ENCODE measurements at places on chromosomes 13 and 19.

GRCh38 chr13:77448689-77449088, 86.8 kb upstream of the SCEL start:
- DNase-seq = no peak

GRCh38 chr19:41193430-41194156, 574 bp downstream of the CYP2S1 start:
- DNase-seq = no peak

GRCh38 chr19:30376272-30376671, 4.1 kb downstream of the ZNF536 start:
- DNase-seq = no peak

DNA sequence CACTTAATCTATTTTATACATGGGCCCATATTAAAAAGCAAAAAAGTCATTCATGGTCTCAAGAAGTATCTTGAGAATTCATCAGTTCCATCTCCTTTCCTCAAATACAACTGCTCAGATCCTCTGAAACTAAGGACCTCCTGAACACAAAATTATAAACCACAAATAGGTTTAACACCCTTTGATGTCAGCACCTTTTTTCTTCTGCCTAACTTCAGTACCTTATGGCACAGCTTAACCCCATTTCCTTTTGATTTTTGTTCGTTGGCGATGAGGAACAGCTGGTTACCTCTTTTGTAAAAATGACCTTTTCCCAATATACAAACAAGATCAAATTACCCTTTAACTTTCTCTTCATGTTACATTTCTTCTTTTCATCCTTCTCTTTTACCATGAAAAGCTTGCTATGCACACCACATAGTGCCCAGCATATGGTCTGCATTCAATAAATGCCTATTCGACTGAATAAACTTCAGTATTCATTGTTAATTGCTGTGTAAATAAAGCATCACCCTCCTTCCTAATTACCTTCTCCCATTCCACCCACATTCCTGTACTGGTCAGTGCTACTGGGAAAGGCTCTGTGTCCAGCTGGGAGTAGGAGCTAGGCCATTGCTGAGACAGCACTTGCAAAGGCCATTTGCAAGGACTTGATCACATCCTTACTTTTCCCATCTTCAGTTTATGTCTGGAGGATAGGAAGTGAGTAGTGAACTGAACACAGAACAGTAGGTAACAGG, 317.9 kb downstream of the SHISA2 start:
- DNase-seq = no peak

DNA sequence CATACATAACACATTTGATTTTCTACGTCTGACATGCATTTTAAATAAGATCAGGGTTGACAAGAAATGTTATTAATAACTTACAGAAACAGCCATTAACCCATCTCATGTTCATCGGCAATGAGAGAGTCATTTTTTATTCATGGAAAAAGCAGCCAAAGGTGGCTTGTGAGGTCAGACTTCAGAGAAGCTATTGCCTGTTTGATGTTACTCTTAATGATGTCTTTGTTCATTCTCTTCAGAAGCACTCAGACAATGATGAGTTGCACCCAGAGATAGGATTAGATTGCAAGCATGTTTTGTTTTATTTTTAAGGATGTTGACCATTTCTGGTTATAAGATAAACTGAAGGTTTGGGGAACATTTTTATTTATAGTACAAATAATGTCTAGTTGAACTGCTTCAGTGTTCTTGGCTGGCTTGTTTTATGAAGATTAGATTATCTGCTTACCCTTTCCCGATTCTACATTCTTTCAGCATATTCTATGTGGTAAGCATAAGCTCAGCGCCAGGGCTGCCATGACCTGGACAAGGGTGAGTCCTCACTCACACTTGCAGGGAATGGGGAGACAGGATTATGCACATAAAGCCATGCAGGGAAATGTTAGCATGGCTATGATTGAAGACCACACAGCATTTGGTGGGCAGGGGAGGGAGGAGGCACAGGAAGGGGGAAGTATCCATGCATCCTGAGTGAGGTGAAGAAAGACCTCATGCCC, 288.1 kb downstream of the MTUS2 start:
- no peak for DNase-seq

DNA sequence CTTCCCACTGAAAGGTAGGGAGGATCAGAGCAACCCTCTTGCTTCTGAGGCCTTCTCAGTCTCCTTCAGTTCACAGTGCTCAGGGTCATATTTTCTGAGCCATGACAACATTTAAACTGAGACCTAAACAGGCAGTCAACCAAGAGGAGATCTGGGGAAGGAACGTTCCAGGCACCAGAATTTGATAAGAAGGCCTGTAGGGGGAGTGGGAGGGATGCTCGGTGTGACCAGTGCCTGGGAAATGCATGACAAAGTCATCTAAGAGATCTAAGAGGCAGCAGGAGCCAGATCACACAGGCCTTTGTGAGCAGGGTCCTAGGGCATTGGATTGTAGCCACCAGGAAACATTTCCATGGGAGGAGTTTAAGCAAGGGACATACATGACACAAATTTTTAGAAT, 71.6 kb downstream of the SHISA2 start:
- no peak for DNase-seq
